Stimulated activated CD4-positive, alpha-beta T cell treated with anti-CD3 and anti-CD28 coated beads, TNF-alpha, amount 100 ng/mL, for 4 hours (primary cell): ENCODE measurements at places on chromosomes 3 and 15.

DNA sequence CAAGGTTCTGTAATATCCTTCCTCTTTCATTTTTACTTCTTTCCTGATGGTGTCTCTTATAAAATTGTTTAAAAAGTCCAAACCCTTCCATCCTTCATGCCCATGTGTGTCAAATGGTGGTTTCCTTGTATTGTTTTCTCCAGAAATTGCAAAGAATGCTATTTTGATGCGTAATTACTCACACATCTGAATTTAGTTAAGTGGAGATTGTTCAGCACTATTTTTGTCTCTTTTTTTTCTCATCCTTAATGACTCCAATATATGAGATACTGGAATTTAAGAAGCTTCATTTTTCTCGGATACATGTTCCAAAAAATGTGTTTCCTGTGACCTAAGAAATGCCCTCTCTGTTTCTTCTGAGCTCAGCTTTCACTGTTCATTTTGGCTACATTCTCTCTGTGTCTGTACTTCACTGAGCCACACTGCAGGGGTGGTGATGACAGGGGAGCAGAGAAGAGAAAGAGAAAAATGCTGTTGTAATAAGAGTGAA is 799.8 kb downstream of the DIPK2A start:
- no peak for DNase-seq

DNA sequence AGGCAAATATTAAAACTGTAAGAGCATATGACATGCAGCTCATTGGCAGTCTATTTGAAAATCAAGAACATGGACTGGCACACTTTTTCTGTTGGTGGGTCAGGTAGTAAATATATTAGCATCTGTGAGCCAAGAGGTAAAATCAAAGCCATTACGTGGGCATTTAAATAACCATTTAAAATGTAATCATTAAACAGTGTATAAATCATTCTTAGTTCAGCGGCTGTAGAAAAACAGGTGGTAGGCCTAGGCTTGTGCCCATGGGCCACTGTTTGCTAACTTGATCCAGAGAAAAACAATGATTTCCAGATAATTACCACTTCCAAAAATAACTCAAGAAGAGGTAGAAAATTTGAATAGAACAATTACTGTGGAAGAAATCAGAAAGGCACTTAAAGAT is 105.1 kb downstream of the CHST2 start:
- DNase-seq = no peak

DNA sequence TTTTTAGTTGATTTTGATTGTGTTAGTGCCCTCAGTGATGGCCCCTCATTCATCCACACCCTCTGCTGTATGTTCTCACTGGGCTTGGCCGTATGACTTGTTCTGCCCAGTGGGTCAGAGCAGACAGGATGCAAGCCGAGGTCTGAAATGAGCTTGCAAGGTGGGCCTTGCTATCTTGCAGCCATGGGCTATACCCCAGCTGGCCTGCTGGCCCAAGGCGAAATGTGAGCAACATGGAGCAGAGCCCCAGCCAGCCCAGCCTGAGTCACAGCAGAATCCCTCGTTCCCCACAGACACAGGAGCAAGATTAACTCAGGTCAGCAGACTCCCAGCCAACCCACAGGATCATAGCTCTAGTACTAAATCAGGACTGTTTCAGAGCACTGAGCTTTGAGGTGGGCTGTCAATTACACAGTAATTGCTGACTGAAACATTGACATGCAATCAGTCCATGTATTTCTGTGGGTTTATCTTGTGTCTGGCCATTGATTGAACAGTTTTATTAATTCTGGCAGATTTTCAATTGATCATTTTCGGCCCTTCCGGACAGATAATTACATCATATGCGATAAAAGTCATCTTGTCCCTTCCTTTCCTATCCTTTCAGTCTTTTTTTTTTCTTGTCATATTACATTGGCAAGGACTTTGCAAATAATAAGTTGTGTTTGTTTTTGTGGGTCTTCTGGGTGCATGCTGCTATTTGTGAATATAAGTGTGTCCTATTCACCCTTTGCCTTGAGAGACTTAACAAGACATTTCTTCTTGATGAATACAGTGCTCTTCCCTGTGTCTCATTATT is 27.1 kb downstream of the KLF15 start:
- DNase-seq = no peak

- no peak for DNase-seq
These were observed 20.0 kb downstream of the TMEM207 start for GRCh38 chr3:190429681-190430080.

GRCh38 chr15:50911621-50912020 is 3.1 kb downstream of the AP4E1 start:
- no peak for DNase-seq

DNA sequence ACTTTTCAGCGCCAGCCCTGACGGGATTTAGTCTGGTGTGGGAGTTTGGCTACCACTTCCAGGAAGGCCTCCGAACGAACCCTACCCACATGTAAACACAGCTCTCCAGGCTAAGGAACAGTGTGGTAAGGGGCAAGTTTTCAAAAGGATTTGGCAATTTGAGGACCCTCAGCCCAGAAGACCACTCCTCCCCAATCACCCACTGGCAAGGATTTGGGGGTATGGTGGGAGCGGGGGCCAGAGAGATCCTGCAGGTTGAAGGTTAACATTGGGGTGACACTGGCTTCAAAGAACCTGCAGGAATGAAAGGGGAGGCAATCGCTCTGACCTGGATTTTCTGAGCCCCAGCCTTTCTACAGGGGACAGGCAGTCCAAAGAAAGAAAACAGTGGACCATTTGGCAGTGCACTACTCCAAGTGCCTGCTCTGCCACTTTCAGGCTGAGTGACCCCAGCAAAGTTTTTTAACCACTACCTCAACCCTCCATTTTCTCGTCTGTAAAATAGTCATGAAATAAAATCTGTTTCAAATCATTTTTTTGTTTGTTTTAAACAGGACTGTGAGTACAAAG is 34.5 kb downstream of the ZIC4 start:
- no peak for DNase-seq

DNA sequence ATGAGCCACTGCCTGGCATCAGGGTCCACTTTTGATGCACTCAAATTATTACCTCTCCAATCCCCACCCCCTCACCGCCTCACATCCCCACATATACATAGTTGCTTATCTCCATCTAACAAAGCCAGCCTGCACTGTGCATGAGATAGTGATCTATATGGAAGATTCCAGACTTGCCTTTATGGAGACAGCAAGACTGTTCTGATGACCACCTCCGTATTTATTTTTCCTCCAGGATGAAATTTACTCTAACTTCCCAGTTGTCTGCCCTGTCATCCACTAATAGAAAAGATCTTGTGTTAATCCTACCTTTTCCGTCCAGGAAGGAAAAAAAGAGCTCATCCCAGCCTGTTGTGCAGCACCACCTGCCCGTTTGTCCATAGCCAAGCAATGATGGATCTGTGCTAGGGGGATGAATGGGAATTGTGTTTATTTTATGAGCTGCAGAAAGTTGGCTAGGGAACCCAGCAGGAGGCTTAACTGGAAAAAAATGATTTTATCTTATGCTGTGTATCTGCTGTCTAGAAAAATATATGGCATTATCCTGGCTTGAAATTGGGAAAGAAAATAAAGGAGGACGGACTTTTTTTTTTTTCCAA is 114.5 kb downstream of the CD47 start:
- no peak for DNase-seq

DNA sequence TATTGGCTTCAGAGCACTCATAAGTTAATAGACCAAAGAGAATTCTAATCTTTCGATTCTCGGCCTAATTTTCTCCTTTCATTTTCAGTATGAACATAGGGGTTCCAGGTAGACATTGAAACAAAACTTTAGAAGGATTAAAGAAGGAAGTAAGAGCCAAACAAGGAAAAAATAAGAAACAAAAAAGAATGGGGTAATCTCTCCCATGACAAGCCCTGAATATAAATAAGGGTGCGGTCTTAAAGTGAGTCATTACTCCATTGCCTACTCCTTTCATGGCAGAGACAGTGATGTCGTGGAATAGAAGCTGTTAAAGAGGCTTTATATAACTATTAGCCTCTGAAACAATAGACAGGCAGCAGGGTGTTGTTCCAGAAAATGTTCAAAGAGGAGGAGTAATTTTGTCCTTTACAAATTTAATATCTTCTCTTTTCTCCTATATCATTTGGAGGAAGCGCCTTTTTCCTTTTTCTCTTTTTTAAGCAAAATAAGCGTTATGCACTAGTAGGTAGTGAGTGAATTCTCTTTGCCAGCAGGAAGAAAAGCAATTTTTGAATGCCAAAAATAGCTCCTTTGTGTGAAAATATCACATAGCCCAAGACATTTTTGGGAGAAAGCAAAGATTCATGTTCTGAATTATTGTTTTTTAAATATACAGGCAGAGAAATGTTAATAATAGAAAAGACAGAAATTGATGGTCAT is 607.9 kb upstream of the KCNMB2 start:
- no peak for DNase-seq

GRCh38 chr3:64104691-64105111 is 81.4 kb upstream of the PSMD6 start:
- DNase-seq = no peak

- no peak for DNase-seq
These were observed 119.9 kb upstream of the FEZF2 start for GRCh38 chr3:62493109-62493801.

- no peak for DNase-seq
These were observed 69.4 kb upstream of the SKOR1 start for GRCh38 chr15:67755936-67756335.

GRCh38 chr15:22974745-22975144 is 5.4 kb downstream of the CYFIP1 start:
- DNase-seq = no peak

DNA sequence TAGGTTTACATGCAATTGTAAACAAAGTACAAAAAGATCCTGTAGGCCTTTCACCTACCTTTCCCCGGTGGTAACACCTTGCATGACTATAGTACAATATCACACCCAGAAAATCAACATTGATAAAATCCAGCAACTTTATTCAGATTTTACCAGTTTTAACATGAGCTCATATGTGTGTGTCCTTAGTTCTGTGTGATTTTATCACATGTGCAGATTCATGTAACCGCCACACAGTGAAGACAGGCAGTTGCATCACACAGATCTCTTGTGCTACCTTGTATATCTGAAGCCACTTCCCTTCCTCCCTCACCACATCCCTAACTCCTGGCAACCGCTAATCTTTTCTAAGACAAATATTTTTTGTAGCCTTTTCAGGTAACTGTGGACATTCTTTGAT is 183.5 kb upstream of the C2CD4B start:
- DNase-seq = no peak

DNA sequence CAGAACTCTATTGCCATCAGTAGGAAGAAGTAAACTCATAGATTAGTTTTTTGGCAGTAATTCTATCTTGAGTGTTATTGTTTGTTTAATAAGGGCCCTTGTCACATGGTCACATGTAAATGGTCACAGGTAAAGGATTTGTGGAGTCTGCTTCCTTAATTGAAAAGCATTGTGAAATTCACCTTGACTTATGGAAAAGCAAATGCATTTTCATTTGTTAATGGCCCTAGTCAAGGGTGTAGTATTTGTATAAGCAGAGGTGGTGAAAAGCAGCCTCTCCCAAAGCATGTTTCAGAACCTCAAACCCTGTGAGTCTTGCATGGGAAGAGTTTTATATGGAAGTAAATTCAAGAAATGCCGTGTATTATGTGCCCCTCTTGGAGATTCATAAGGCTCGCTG is 197.5 kb upstream of the NR2E3 start:
- DNase-seq = no peak

DNA sequence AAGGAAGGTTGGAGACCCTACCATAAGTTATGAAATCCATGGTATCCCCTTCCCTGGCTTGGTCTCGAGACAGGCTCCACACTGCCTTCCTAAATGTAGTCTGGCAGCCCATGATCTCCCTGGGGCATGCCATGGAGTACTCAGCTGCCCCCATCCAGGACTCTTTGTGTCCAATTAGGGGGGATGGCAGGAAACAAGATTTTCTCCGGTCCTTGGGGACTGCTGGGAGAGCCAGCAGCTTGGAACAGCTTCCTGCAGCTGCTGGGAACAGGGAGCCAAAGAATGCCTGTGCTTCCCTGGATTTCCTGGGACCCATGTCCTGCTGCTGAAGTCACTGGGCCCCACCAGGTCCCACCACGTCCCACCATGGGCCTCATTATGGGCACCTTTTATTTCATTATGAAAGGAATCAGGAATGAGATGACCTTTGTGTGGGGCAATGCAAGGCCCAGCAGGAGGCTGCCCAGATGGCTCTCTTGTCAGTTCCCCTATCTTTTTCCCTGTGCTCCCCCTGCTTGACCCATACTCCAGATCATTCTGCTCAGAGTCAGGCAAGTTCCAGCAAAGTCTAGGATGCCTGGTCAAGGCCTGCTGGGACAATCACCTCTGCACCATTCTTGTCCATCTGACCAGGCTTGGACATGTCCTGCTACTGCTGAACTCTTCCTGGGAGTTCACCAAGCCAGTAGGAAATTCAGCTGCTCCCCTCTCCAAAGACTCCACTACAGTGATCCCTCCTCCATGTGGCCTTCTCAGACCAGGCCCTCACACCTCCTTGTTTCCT is 15.0 kb upstream of the DAG1 start:
- DNase-seq = no peak

DNA sequence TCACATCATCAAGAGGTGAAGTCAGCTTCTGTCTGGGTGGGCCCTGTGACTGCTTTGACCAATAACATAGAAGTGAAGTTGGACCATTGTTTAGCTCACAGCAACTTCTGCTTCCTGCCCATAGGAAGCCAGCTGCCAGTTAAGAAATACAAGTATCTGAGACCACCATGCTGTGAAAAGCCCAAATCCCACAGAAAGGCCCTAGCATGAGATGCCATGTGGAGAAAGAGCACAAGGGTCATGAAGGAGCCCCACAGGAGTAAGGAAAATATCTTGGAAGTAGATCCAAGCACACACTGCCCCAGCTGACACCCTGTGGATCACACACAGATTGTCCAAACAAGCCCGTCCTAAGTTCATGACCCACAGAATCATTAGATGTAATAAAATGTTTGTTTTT is 28.5 kb downstream of the RTP4 start:
- no peak for DNase-seq

DNA sequence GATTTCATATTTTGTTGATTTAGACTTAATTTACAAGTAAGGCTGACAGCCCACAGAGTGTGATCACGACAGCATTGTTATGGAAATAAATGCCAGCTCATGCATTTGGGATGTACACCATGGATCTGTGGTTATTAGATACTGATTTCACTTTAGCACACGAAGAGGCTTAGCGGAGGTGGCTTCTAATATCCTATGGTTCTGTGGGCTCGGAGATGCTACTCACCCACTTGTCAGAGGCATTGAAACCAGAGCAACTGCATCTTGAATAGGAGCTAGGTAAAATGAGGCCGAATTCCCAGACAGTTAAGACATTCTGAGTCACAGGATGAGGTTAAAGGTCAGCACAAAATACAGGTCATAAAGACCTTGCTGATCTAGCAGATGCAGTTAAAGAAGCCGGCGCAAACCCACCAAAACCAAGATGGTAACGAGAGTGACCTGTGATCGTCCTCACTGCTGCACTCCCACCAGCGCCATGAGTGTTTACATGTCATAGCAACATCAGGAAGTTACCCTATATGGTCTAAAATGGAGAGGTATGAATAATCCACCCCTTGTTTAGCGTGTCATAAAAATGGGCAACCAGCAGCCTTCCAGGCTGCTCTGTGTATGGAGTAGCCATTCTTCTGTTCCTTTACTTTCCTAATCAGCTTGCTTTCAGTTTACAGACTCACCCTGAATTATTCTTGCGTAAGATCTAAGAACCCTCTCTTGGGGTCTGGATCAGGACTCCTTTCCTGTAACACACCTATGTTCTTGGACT is 117.5 kb downstream of the PGPEP1L start:
- DNase-seq = no peak

- no peak for DNase-seq
These were observed 768.1 kb downstream of the GBE1 start for GRCh38 chr3:80993241-80993945.

GRCh38 chr3:151091685-151092345 is 6.4 kb downstream of the MED12L start:
- no peak for DNase-seq

- DNase-seq = no peak
These were observed 501.3 kb downstream of the NTRK3 start for GRCh38 chr15:87755226-87755625.
